ENCODE measurements at places on chromosomes 16 and 17.
A peak's percentile ranks its signal among the peaks of the same experiment; 100 is the strongest.

- no peak for DNase-seq
Observed at GRCh38 chr16:52283018-52283417, 263.9 kb downstream of the TOX3 start.

GRCh38 chr16:13306161-13306995 lies 405.0 kb downstream of the SHISA9 start:
- no peak for DNase-seq

- peak; percentile 44 for DNase-seq
Observed at GRCh38 chr17:75753514-75754377, 11.2 kb downstream of the GALK1 start.

- DNase-seq = no peak
Observed at GRCh38 chr17:49342575-49342936, 19.5 kb downstream of the ZNF652 start.

- DNase-seq = no peak
Observed at GRCh38 chr17:6521586-6521985, 34.8 kb downstream of the PITPNM3 start.

- no peak for DNase-seq
Observed at GRCh38 chr16:64159976-64160375, 961.9 kb downstream of the CDH11 start.

DNA sequence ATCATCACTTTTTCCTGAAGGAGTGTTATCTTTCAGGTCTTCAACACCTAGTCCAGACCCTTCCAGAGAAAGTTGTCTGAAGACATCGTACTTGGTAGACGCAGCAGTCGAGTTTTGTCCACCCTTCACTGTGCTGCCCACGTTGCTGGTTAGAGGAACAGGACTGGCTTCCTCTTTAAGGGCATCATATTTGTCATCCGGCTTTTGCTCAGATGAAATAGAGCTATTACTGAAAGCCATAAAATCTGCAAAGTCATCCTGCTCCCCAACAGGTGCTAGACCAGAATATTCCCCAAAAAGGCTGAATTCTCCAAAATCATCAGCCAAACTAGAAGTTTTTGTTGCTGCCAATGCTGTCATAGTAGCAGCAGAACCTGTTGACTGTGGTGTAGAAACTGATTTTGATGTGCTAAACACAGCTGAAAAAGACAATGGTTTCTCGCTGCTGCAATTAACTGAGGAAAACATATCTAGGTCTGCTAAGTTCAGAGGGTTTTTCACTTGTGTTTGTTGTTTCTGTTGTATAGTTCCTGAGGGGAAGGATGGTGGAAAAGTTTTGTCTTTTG lies 55.7 kb downstream of the SYNRG start:
- no peak for DNase-seq

GRCh38 chr17:39026980-39027451 lies 59.8 kb upstream of the FBXO47 start:
- DNase-seq = no peak

DNA sequence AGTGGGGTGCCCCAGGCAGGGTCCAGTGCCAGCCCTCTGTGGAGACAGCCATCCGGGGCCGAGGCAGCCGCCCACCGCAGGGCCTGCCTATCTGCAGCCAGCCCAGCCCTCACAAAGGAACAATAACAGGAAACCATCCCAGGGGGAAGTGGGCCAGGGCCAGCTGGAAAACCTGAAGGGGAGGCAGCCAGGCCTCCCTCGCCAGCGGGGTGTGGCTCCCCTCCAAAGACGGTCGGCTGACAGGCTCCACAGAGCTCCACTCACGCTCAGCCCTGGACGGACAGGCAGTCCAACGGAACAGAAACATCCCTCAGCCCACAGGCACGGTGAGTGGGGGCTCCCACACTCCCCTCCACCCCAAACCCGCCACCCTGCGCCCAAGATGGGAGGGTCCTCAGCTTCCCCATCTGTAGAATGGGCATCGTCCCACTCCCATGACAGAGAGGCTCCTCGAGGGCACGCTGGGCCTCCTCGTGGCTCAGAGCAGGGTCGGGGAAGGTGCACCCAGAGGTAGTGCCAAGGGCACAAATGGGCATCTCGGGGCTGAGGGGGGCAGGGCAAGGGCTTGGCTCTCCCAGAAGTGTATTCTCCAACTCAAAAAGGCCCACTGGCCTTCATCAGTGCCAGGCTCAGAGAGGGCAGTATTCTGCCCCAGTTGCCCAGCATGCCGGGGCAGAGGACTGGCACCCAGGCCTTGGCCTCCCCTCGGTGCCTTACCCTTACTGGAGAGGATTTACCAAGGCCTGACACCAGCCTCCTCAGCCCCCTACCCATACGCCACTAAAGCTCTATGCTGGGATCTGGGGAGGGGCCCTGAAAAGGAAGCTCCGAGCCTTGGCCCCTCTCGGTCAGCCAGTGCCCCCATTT lies at the start of gene CDH5:
TSS of gene CDH5 (plus strand) at position 259 of the 867 bp plus-strand sequence. CDS start 12,647 bp downstream, outside the sequence.
- no peak for DNase-seq

GRCh38 chr17:48160177-48161081 lies 52.9 kb downstream of the SNX11 start:
- no peak for DNase-seq

GRCh38 chr17:50663812-50664374 lies 29.2 kb downstream of the ABCC3 start:
- DNase-seq = no peak

- DNase-seq = no peak
Observed at GRCh38 chr16:55171241-55171640, 152.8 kb upstream of the IRX6 start.

DNA sequence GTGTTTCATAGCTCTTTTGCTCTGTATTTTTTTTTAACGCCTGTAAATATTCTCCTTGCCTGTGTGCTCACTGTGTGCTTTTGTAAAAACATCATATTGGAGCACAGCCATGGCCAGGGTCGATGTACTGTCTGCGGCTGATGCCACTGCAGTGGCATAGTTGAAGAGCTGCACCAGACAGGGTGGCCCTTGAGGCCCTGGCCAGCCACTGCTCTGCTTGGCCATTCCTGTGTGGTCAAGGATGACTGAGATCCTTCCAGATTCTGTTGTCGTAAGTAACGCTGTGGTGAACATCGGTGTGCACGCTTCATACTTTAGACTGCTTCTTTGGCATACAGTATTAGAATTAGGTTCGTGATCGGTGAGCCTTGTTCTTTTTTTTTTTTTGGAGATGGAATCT lies 14.6 kb downstream of the CRAMP1 start:
- DNase-seq = no peak

DNA sequence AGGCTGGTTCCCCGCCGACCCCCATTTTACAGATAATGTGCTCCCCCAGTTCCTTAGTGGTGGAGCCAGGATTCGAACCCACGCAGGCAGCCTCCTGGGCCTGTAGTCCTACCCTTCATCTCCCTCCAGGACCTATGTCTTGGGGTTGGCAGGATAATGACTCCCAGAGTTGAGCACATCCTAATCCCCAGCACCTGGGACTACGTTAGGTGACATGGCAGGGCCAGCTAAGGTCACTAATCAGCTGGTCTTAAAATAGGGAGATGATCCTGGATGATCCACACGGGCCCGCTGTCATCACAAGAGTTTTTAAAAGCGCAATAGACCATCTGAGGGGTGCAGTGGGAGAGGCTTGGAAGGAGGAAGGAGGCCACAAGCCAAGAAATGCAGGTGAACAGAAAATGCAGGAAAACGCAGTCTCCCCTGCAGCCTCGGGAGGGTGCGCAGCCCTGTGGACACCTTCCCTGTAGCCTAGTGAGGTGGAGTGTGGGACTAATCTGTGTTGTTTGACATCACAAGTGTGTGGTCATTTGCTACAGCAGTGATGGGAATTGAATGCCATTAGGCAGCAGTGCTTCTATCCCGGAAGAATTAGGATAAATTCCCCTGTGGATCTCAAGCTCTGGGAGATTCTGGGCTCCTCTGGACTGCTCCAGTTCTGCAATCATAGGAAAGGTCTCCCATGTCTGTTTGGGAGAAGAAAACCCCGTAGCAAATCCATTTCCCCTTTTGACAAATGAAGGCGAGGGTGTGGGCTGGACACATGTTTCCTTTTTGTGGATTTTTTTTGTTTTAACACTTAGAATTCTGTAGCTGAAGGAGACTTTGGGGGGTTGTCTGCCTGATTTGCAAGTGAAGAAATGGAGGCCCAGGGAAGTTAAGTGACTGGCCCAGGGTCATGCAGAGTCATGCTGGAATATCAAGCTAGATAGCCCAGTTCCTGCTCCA lies 297.7 kb downstream of the SEC14L1 start:
- DNase-seq = no peak

DNA sequence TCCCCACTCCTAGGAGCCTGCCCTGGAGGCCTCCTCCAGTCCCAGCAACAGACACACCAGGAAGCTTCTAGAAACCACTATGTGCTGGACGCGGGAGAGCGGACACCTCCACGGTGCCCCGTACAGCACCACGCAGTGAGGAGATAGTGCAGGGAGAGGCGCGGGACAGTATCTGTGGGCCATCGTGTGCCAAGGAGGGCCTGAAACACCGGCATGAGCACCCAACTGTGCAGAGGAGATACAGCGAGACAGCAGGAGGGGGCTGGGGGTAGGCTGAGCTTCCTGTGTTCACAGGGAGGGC lies 57.7 kb downstream of the ZNF778 start:
- no peak for DNase-seq

- DNase-seq = no peak
Observed at GRCh38 chr16:52309446-52310416, 237.2 kb downstream of the TOX3 start.

- no peak for DNase-seq
Observed at GRCh38 chr16:4075534-4075933, 40.7 kb downstream of the ADCY9 start.

GRCh38 chr17:56045872-56046271 lies 107.4 kb upstream of the ANKFN1 start:
- DNase-seq = no peak

DNA sequence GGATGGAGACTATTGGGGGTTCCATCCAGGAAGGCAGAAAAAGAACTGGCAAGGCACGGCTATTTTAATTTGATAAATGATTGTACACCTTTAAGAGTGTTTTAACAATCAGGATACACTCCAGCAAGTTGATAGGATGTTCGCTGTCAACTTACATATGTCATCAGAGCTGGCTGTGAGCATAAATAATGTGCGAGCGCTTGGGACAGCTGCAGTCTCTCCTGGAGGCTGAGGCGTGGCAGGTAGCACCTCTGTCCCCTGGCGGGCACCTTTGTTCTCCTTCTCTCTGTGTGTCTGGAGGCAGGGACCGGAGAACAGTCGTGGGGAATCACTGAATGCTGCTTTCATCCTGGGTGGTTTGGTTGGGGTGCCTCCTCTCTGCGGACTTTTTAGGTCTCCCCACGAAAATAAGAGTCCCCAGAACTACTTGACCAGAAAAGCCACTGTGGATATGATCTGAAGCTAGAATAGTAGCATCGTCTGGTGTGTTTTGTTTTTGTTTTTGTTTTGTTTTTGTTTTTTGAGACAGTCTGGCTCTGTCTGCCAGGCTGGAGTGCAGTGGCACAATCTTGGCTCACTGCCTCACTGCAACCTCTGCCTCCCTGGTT lies 9.4 kb downstream of the BAHCC1 start:
- DNase-seq = no peak

- no peak for DNase-seq
Observed at GRCh38 chr16:77541165-77541564, 106.3 kb upstream of the ADAMTS18 start.

DNA sequence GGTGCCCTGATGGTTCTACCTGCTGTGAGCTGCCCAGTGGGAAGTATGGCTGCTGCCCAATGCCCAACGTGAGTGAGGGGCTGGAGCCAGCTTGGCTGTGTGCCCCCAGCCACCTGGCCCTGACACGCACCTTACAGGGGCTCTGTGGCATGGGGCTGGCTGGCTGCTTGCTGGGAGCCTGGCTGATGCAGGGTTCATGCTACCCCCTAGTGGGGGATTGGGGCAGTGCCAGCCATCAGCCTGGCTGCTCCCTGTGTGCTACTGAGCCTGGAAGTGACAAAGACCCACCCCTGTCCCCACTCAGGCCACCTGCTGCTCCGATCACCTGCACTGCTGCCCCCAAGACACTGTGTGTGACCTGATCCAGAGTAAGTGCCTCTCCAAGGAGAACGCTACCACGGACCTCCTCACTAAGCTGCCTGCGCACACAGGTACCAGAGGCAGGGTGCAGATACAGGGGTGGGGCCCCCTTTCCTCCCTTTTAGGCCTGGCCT lies 5.7 kb downstream of the GRN start:
- DNase-seq = peak; percentile 32

DNA sequence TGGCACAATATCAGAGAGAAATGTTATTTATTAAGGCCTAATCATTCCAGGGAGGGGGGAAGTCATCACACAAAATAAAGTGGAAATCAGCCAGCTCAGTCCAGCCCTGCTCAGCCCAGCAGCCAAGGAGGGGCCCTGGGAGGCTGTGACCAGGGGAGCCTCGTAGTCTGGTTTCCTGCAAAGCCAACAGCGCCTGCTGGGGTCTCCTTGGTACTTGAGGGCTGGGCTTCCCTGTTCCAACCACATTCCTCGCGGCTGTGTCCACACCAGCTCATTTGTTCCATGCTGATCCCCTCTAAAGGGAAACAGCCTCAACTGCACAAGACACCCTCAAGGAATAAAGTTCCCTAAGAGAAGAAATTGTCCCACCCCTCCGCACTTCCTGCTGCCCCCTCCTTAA lies 154.0 kb downstream of the TMEM132E start:
- no peak for DNase-seq

DNA sequence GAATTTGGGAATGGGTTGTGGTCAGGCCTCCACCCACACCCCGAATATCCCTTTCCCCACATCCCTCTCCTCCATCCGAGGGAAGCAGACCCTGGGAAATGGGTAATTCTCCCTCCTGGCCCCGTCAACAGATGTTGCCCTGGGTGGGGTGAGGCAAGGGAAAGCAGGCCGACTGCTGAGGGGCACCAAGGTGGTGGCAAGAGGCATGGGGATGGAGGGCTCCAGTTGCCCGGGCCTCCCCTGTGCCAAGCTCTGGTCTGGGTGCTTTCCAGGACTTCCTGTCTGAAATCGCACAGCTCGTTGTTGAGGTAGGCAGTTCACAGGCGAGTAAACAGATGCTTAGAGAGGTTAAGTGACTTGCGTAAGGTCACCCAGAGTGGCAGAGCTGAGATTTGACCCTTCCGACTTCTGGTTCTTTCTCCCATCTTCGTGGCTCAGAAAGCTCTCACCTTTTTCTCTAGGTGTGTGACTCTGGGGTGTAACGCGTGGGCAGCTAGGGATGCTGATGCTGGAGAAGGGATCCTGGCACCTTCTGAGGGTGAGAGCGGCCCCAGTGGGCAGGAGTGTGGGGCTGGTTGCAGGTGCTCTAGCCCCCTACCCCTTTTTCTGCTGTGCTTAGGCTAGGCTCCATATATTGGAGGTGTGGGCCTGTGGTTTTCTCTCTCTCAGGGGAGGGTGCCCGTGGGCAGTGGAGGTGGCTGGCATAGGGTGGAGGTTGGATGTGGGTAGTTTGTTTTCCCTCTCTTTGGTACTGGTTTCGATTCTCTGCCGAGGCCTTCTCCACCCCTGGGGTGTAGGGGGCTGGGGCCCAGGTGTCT lies 17.2 kb downstream of the RARA start:
- DNase-seq = no peak

GRCh38 chr17:38417210-38417951 lies 10.9 kb upstream of the ARHGAP23 start:
- no peak for DNase-seq

- DNase-seq = no peak
Observed at GRCh38 chr17:3973495-3974137, 9.4 kb upstream of the ATP2A3 start.

DNA sequence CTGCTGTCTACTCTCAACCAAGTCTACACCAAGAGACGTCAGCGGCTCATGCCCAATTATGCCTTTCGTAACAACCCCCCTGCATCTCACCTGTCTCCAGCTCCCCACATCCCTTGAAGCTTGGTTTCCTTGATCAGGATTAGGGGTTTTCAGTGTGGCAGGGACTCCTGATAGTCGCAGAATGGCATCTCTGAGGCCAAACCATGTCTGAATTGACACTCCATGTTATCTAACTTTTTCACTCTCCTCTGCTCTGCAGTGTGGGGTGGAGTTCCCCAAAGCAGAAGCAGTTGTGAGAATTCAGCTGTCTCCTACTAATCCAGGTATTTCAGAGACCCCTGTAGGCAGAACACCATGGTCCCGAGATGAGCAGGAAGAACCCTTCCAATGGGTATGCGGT lies 5.6 kb upstream of the AHSP start:
- no peak for DNase-seq
